ENCODE measurements at places on chromosomes 11 and 22.

- DNase-seq: no peak
Measured at GRCh38 chr11:121415856-121416255, 36.3 kb upstream of the SORL1 start.

GRCh38 chr11:114082767-114083181 is 23.3 kb downstream of the ZBTB16 start:
- DNase-seq: no peak

GRCh38 chr11:122951211-122951610 is 30.4 kb downstream of the BSX start:
- DNase-seq: no peak

DNA sequence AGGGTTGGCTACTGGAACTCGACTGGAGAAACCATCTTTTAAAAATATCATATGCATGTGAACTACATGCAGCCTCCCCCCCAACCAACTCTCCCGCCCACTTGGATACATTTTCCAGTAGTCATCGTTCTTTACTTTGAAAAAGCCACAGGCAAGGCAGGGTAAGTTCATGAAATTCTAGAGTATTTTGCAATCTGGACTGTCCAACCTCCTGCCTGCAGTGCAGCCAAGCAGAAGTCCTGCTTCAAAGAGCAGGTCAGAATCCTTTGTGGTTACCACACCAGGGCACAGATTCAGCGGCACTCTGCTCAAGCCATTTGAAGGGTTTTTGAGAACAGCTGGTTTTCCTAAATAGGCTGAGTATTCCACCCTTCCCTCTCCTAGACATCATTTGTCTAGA is 12.1 kb downstream of the ELF5 start:
- DNase-seq: no peak

- no peak for DNase-seq
Measured at GRCh38 chr11:129041611-129042018, 98.9 kb upstream of the TP53AIP1 start.

GRCh38 chr11:69750108-69750850 is 24.9 kb downstream of the FGF4 start:
- no peak for DNase-seq

GRCh38 chr22:47034905-47035419 is 272.5 kb downstream of the TBC1D22A start:
- DNase-seq: no peak
